Stimulated activated CD4-positive, alpha-beta T cell treated with anti-CD3 and anti-CD28 coated beads, Interleukin-1b, Interleukin-23, amount 100 ng/mL, for 4 hours (primary cell): ENCODE measurements at places on chromosomes 2 and 18.

- DNase-seq: no peak
Measured at GRCh38 chr2:9262671-9263171, 56.1 kb downstream of the ASAP2 start.

DNA sequence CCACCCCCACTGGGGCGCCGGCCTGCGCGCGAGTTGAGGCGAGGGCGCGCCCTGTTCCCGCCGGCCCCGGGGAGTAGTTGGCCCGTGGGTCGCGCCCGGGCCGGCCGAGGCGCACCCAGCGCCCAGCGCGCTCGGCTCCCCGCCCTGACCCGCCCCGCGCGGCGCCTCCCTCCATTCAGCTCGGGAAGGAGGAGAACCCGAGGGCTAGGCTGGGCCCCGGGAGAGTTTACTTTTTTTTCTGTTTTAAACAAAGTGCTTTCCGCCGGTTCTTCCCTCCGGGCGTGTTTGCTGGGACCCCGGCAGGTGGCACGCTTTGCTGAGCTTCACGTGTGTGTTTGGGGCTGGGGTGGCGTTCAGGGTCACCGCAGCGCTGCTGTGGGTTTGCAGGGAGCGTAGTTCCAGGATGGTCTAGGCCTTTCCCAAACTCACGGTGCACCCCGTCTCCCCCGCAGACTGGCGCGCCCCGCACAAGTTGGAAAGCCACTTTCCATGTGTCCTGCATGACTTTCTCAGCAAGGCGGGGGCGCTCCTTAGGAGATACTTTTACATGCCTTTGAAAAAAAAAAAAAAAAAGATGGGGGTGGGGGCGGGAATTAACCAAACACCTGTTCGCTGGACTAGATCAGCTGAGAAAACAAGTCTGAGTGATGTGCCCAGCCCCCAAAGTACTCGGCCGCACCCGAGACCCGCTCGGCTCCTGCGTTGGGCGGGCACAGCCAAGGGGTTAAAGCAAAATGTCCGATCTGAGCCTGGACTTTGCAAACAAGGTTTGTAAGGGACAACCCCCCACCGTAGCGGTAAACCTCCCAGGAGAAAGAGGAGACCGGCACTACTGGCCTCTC, 825 bp downstream of the ITGA6 start:
- DNase-seq: peak; percentile 50

GRCh38 chr2:234341306-234341985, 155.4 kb downstream of the ARL4C start:
- no peak for DNase-seq

DNA sequence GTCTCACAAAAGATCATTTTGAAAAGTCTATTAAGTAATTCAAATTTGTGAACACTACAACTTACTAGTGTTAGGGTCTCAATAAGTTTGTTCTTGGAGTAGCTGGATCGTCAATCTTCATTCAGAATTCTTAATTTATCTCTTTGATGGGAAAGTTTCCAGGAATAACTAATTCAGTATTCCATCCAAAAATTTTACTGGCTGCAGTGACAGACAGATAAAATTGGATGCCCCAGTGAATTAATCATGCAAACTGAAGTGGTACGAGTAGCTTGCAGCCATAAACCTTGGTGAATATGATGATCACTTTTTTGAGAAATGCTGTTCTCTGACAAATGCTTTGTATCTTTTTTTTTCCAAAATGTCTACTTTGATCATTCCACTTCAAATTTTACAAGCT, 112.8 kb downstream of the LYPD6 start:
- DNase-seq: no peak

GRCh38 chr2:59206361-59206760, 965.2 kb upstream of the FANCL start:
- no peak for DNase-seq
